Natural killer cell treated with Interleukin-12 subunit alpha and Interleukin-12 subunit beta and Interleukin-15 and Interleukin-18, amount 100 ng/mL, for 72 hours (primary cell): ENCODE measurements at places on chromosomes 5 and 9. TPM values are rescaled to one million over a fixed set of nuclear protein-coding genes. Genes with fewer than 3 reads are reported as not detected.

SLC36A3 gene
- not detected for total RNA-seq

NTNG2 gene
- 11.5 TPM for total RNA-seq

GRCh38 chr5:180366326-180366725 lies 13.2 kb upstream of the GFPT2 start:
- no peak for DNase-seq
- peaks cover 14% of the 10 kb centered on the region for H3K4me1 ChIP-seq
- H3K27ac ChIP-seq = no peak overlapping the region
- no peaks in the 10 kb centered on the region for H3K36me3 ChIP-seq

DNA sequence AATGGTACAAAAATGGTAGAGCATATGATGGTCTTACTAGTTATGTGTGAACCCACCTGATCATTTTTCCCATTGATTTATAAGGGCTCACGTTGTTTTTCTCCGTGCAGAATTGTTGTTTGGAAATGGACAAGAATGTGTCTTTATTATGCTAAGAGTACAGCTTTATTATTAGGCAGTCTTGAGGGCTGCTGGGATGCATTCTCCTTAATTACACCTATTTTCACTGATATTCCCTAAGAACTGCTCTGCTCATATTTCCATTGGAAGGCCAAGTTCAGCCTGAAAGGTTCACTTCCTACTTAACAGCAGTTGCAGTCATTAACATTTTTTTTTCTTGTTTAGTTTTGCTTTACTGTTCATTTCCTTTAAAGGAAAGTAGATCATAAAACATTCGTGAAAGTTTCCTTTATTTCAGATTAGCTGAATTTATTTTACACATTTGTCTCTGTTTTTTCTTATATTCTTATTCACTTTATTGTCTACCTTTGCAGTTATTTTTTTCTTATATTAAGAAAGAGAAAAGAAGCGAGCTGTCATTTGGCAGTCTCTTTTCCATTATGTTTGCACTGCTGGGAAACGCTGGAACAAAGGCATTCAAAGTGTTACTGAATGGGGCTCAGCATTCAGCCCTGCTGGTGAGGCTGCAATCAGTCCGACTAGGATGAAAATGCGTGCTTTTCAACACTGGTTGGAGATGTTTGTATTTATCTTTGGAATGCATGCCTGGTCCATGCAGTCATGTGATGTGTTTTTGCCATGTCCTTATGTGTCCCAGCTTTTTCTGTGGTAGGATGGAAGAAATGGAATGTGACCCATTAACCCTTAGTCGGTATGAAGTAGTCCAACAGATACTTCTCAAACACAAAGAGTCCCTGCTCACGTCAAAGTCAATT lies 602.7 kb upstream of the ZNF608 start:
- H3K4me3 ChIP-seq = no peak overlapping the region
- H3K27ac ChIP-seq = no peak overlapping the region
- no peak for DNase-seq
- H3K4me1 ChIP-seq = peaks cover 3% of the 10 kb centered on the region
- no peaks in the 10 kb centered on the region for H3K36me3 ChIP-seq
- H3K27me3 ChIP-seq = peaks cover 9% of the 10 kb centered on the region

DNA sequence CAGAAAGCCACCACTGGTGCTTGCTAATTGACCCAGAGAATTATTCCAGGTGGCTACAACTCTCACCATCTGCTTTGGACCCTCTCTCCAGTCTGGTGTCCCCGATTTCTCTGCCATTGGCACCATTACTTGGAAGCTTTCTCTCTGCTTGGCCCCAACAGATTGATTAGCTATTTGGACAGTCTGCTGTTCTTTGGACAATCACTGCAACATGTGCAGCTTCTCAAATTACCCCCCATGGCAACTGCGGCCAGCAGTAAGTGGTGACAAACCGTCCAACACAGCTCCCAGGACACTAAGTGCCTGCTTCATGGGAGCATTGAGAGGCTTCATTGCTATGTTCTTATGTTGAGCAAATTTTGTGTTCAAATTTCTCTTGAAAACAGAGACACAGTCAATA lies 309.8 kb downstream of the TAF11L14 start:
- no peak overlapping the region for H3K4me3 ChIP-seq
- no peak overlapping the region for H3K27ac ChIP-seq
- no peaks in the 10 kb centered on the region for H3K27me3 ChIP-seq
- DNase-seq = no peak
- peaks cover 10% of the 10 kb centered on the region for H3K36me3 ChIP-seq
